Nephron progenitor cell (in vitro differentiated cells): ENCODE measurements at places on chromosomes 2 and 18.
A peak's percentile ranks its signal among the peaks of the same experiment; 100 is the strongest.

DNA sequence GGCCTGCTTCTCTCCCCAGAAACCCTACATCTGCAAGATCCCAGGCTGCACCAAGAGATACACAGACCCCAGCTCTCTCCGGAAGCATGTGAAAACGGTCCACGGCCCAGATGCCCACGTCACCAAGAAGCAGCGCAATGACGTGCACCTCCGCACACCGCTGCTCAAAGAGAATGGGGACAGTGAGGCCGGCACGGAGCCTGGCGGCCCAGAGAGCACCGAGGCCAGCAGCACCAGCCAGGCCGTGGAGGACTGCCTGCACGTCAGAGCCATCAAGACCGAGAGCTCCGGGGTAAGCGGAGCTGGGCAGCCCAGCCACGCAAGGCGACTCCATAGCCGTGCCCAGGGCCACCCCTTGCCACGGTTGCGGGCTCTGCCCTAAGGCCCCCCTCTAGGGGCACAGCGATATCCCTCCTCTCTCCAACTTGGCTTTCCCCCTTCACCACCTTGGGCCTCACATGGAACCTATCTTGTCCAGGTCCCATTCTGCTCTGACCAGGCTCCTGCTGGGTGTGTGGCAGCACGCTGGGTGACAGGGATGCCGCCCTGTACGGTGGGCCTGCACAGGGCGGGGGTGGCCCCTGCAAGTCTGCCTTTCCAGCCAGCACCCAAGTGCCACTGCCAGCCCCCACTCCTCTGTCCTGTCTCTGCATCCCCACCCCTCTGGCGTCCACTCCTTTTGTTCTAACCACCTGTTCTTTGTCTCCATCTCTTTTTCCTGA, 248.9 kb downstream of the GLI2 start:
- DNase-seq, result no peak

GRCh38 chr2:167862782-167863181, 384.6 kb downstream of the STK39 start:
- DNase-seq, result no peak

- peak; percentile 29 for DNase-seq
These were observed 219.8 kb downstream of the DPP10 start for GRCh38 chr2:114661971-114662939.

- peak; percentile 56 for DNase-seq
These were observed 88.4 kb downstream of the PMAIP1 start for GRCh38 chr18:59988098-59988706.

- no peak for DNase-seq
These were observed 16.9 kb upstream of the ALPP start for GRCh38 chr2:232361646-232362045.

DNA sequence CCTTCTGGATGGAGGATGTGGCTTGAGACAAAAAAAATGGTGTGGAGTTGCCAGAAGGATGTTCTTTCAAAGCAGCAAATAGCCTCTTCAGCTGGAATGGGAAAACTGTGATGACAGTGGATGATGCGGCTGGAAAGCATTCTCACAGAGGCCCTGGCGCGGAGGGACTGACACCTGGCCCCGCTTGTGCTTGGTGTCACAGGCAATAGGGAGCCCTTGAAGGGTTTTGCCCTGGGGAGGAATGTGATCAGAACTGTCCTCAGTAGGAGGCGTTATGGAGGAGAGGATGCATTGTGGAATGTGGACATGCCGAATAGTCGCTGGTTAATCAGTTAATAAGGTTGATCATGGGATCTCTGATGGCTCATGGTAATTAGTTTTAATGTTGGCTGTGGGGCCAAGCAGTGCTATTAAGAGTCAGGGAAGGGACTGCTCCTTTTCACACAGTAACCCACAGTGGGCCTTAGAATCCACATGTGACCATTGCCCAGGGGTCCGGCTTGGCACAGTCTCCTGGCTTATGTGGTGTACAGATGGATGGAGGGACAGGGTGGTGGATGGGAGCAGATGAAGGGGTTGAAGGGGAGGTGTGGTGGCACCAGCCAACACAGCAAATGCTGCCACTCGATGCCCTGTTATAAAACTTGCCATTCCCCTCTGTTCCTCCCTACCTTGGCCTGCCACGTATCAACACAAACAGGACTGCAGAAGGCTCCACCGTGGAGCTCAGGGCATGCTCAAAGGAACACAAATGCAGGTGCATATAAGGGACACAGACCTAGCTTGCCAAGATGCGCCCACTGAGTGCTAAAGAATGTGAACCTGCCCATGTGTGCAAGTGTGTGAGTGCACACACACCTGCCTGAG, 71.7 kb downstream of the CIB4 start:
- no peak for DNase-seq

DNA sequence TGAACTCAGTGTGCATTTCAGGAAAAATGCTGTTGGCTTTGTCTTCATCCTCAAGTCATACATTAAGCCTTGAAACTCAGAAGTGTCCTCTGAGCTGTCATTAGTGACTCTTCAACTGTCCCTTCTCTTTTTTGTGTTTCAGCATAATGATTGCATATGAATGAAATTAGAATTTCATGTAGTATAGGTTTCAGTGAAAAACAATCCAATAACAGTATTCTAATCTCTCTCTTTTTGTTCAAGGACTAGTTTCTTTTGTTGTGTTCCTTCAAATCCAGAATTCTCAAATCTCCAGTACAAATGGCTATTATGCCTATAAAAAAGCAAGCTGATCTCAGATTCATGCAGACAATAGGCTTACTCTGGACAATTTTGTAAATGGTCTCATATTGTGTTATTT, 133.5 kb downstream of the QPCT start:
- no peak for DNase-seq

DNA sequence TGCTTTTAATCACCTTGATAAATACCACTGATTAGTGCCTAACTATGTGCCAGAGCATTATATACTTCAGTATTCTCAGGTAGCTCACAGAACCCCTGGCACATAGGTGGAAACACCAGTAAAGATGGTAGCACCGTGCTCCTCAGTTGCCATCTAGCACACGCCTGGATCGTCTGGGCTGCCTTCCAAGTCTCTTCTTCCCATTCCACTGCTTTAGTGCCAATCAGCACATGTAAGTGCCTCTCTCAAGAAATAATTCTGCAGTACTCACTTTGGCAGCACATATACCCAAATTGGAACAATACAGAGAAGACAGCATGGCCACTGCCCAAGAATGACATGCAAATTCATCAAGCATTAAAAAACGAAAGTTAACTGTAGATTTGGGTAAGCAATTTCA, 13.0 kb downstream of the POLR2D start:
- no peak for DNase-seq

GRCh38 chr2:9052821-9053533, 49.5 kb upstream of the MBOAT2 start:
- DNase-seq, result no peak

GRCh38 chr18:47244086-47244485, 7.4 kb downstream of the SKOR2 start:
- DNase-seq, result no peak

GRCh38 chr2:121804340-121804739, 48.9 kb downstream of the TSN start:
- no peak for DNase-seq

GRCh38 chr2:218435003-218435982, 16.4 kb downstream of the VIL1 start:
- DNase-seq, result no peak

GRCh38 chr2:221807706-221808105, 235.6 kb upstream of the EPHA4 start:
- no peak for DNase-seq

DNA sequence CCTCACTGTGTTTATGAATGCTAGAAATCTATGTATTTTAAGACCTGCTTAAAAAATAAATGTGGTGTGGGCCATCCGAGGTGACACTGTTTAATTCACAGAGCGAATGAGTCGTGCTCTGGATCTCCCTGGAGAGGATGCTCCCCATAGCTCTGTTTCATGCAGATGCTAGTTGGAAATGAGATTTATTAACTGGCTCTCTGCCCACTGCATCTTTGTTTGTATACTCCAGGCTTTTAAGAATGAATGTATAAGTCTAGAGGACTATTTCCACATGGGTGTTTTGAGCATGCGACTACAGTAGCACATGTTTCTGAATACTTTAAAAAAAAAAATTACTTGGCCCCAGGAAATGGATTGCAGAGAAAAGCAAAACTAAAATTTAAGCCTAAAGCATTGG, 3.9 kb downstream of the MAPRE2 start:
- no peak for DNase-seq

DNA sequence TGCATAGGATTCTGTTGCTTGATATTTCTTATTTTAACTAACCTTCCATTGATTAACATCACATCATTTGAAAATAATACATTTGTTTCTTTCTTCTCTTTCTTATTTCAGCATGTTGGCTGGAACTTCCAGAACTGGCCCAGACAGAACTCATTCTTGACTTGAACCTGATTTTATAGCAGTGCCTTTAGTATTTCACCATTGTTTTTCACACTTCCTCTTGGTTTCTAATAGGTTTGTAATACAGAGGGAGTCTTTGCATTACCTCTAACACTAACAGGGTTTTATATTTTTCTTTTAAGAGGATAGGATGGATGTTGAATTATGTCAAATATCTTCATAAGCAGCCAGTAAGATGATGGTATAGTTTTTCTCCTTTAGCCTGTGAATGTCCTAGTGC, 39.2 kb downstream of the SEMA4F start:
- DNase-seq, result no peak

DNA sequence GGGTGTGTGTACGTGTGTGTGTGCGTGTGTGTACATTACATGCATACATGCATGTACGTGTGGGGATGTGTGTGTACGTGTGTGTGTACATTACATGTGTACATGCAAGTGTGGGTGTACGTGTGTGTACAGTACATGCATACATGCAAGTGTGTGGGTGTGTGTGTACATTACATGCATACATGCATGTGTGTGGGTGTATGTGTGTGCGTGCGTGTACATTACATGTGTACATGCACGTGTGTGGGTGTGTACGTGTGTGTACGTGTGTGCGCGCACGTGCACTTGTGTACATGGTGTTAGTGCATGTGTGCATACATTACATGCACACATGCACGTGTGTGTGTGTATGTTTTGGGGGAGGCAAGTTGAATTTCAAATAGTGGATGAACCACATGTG, 300.6 kb downstream of the CELF4 start:
- DNase-seq, result no peak

DNA sequence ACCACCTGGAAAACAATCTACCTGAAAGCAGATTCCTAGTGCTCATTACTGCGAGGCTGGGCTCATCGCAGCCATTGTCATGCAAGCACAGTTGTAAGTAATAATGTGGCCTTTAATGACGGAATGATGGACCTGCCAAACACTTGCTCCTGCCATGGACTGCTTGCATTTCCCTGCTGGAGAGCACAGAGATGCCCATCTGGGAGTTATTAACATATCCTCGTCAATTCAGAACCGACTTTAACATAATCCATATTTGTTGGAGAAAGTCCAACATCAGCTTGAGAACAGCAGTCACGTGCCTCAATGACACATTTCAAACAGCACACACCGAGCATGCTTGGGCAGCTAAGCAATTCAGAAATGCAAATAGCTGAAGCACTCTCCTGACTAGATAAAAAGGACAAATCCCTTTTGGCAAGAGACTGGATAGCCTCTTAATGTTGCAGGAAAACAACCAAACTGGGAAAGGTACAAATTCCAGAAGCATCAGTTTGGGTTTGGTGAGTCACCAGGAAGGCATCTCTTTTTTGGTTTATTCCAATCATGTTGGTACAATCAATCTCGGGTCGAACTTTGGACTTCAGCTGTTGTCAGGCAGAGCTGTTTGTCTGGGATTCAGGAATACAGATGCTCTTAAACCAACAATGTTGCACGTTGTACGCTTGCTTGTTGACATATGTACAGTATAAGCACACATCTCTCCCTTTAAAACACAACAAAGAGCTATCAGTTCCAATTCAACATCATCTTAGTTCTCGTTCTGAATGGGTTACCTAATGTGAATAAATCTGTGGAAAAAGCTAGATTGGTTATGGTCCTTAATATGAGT, 395.8 kb downstream of the LNPK start:
- no peak for DNase-seq

DNA sequence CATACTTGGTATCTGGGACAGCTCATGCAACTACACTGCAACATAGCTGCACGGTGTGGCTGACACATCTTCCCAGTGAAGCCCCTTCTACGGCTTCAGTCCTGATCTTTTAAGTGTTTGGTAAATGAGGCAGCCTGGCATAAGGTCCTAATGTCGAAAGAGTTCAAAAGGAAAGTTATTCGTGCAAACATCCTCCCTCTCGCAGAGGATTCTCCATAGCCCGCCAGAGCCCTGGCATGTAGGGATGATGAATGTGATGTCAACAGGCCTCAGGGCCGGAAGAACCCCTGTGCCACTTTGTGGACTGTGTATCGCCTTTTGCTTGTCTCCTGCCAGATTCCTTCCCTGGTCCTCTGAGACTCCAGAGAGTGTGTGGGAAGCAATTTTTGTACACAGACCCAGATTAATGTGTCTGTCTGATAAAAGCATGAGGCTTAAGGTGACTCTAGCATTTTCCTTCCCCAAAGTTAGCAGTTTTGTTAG, 88.5 kb downstream of the SOCS6 start:
- DNase-seq, result peak; percentile 8

DNA sequence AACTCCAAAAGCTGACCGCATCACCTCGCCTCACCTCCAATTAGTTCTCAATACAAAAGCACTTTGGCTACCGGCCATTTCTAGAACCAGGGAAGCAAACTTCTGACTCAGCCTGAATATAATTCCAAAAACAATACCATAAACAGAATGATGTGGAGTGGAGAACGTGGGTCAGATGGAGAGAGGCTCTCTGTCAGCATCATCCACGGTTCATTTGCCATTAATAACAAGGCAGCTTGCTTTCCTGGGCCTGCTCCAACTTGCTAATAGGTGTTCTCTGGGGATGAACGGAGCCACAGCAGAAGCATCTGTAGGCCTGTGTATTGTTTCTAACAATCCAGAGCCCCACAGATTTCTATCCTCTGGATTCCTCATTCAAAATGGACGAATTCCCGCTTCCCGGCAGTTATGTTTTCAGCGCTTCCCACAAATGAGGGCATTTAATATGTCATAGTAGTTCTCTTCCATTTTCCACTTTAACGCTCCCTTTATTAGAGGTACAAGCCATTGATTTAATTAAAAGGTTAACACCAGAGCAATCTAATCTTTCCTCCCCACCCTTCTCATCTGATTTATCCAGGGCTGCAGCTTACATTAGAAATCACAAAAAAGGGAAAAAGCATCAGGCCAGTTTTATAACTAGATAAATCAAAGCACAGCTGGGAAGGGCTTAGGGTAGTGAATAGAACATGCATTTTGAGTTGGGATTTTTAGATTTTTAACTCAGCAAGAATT, 23.2 kb upstream of the CNTNAP5 start:
- DNase-seq, result no peak

DNA sequence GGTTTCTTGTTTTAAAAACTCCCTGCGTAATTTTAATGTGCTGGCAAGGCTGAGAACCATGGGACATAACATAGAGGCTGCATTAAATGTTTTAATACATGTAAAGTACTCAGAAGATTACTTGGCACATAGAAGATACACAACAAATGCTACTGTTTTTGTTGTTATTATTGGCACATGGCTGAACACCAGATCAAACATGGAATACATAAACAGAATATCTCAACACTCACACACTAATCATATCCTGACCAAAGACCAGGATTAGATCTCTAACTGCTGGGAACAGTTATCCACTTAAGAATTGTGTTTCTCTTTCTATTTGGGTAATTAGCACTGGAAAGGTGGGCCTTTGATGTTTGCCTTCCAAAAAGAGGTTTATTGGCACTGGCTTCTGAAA, 69.3 kb downstream of the KCNE4 start:
- no peak for DNase-seq

GRCh38 chr18:27871726-27872125, 305.2 kb downstream of the CDH2 start:
- DNase-seq, result no peak

GRCh38 chr2:145119225-145119624, 599.3 kb upstream of the ZEB2 start:
- no peak for DNase-seq

GRCh38 chr2:216710551-216711301, 15.4 kb upstream of the IGFBP5 start:
- DNase-seq, result no peak
